D721Med (cell line): ENCODE measurements at places on chromosomes 5 and 9.
A peak's percentile ranks its signal among the peaks of the same experiment; 100 is the strongest.

- no peak for DNase-seq
These were observed 43.4 kb upstream of the COL5A1 start for GRCh38 chr9:134597957-134598883.

- DNase-seq: no peak
These were observed 638.3 kb downstream of the NR2F1-AS1 start for GRCh38 chr5:92942762-92943161.

DNA sequence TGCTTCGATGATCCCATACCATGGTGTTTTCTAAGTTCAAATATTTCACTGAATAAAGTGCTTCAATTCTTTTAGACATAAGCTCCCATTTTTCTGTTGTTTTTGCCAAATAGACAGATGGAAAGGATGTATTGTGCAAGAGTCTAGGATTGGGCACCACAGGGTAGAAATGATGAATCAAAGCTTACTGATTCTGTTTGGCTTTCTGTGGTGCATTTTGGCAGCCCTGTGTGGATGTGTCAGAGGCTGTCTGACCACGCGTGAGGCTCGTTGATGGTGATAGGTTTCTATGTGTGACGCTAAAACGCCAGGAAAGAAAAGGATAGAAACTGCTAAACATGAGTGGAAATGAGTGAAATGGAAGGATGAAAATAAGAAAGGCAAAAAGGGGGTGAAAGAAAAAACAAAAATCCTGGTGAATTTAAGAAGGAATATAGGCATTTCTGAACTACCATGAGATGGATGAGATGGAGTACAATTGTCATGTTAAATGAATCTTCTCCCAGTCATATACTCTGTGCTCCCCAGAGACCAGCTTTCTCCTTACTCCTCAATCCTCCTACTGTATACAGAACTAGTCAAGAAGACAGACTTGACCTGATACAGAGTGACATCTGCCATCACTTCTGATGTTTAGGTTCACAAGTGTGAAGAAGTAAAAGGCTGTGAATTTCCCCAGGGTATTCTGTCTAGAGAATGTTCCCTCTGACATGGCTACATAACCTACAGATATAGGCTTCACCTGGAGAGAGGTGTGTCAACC lies 54.4 kb downstream of the ANKH start:
- DNase-seq: no peak

DNA sequence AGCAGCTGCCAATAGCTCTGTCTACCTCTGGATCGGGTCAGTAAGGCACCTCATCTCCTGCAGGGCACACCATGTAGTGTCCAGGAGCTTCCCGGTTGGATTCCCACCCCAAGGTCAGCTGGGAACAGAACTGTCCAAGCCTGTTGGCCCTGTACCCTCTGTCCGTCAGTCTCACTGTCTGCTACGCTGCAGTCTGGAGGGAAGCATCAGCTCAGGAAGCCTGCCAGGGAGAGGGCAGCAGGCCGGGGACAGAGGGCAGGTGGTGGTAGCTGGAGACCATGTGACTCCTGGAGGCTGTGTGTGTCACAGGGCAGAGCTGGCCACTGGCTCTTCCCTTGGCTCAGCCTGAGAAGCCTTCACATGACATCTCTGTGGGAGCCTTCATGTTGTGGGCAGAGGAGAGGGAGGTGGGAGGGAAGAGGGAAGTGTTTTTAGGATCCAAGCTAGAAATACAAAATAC lies 134.5 kb downstream of the SEC61B start:
- DNase-seq: no peak

- no peak for DNase-seq
These were observed 111.2 kb downstream of the LRRC70 start for GRCh38 chr5:62689599-62690368.

- no peak for DNase-seq
These were observed 129.9 kb downstream of the SGCD start for GRCh38 chr5:156456857-156457256.

GRCh38 chr5:9787861-9788600 lies 157.9 kb upstream of the TAS2R1 start:
- DNase-seq: no peak

- no peak for DNase-seq
These were observed 126.7 kb downstream of the SNX18 start for GRCh38 chr5:54644226-54644625.

DNA sequence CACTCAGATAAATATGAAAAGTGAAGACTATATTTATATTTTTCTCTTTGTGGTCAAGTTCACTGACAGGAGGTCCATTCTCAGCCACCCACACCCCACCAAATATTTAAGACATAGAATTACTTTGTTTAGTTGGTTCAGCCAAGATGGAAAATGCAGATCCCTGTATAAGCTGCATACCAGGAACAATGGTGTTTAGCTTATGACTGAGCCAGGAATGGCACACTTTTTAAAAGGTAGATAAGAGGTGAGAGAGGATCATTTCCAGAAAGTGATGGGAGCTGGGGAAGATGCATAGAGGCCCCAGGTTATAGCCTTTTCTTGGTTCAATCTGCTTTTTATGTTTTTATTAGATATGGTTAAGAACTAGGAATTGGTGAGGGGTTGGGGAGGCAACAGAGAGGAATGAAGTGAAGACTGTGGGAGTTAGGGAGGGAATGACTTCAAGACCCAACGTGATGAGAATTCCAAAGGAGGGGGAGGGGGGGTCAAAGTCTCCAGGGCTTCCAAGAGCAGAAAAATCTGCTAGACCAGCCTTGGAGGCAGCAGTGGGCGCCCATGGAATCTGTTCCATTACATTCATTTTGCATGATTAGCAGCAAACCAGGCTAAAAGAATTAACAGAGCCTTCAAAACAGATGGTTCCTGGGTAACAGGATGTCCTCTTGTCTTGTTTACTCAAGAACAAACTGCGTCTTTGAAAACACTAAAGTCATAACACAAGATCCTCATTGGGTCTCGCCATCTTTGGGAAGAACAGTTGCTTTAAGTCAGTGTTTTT lies 95.2 kb downstream of the FGF1 start:
- DNase-seq: no peak

DNA sequence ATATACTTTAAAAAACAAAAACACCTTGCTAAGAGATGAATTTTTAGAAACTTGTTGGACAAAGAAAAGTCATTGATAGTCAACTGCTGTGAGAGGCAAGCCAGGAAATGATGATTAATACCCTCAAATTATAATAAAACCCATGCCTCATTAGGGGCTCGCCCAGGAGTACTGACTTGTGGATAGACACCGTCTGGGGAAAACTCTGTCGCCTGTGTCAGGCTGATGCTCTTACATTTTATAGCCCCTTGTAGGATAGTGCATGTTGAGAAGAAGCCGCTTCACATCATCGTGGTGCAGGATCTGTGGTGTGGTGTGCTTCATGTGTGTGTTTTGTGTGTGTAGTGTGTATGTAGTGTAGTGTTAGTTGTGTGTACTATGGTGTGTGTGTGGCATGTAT lies 39.1 kb downstream of the SYK start:
- no peak for DNase-seq

DNA sequence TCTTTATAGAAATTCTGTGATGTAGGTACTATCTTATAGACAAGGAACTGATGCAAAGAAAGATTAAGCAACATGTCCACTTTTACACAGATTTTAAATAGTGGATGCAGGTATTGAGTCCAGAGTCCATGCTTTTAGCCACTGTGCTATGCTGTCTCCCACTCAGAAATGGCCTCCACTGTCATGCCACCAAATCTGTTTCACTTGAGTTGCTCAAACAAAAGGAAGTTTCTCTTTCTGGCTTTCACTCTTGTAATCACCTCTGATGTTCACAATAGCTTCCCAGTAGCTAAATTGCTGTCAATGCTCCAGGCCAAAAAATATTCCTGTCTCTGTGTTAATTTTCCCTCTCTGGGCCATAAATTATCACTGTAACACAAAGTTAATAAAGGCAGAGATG lies 77.0 kb upstream of the RASA1 start:
- DNase-seq: no peak

DNA sequence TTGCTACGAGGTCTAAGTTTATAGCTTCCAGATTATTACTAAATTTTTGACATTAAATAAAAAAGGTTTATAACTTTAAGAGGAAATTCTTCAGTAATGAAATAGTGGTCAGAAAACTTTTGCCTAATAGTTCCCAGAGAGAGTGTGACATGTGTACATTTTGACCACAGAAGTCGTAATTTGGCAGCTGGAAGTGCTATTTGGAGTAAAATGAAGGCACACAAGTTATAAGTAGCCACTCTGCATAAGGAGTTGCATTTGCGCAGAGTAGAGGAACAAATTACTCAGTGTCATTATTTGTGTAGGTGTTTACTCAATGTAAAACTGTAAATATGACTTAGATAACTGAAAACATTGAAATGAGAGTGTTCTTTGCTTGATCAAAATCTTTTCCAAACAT lies 408.4 kb downstream of the CCDC171 start:
- DNase-seq: no peak

DNA sequence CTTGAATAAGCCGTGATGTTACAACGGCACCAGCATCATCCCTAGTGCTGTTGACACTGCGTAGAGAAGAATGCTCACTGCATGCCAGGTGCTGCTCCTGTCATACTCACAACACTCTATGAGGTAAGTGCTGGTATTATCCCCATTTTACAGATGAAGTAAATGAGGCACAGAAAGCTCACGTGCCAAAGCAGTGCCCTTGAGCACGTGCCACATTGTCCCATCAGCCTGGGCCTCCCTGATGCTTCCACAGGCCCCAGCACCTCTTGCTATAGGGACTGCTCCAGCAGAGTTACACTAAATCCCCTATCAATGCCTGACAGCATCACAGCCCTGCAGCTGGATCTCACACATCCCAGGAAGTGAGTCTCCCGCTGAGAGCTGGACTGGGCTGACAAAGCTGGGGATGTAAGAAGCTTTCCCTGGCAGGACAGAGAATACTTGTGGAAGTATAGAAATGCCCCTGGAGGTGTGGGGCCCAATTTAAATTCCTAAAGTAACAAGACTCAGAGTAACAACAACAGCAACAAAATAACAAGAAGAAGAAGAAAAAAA lies 216.1 kb downstream of the FSTL4 start:
- DNase-seq: no peak

GRCh38 chr5:40547557-40547956 lies 132.2 kb upstream of the PTGER4 start:
- no peak for DNase-seq

DNA sequence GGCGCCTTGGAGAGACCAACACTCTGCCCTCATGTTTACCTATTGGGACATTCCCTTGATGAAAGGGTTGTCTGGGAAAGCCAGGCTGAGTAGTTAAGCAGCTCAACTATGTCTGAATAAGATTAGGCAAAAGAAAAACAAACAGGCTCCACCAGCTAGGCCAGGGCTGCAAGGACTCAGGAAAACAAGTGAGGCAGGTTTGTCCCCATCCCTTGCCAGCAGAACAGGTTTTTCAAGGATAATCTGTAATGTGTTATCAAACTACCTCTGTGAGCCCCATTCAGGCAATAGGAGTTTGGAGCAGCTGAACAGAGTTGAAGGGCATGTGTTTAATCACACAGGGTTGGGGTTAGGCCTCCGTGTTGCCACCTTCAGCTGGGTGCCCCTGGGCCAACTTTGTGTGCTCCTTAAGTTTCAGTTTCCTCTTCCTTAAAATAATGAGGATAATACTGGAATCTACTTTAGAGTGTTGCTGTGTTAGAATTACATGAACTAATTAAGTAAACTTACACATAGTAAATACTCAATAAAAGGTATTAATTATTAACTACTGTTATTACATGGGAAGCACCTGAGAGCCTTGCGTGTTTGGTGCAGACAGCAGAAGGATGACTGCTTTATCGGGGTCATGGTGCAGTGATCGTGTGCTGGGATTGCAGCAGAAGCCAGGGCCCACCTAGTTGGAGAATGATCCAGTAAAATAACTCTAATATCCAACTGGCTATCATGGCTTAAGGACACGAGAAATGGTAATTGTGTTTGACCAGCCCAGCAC lies 72.1 kb upstream of the ATP10B start:
- DNase-seq: peak; percentile 26

DNA sequence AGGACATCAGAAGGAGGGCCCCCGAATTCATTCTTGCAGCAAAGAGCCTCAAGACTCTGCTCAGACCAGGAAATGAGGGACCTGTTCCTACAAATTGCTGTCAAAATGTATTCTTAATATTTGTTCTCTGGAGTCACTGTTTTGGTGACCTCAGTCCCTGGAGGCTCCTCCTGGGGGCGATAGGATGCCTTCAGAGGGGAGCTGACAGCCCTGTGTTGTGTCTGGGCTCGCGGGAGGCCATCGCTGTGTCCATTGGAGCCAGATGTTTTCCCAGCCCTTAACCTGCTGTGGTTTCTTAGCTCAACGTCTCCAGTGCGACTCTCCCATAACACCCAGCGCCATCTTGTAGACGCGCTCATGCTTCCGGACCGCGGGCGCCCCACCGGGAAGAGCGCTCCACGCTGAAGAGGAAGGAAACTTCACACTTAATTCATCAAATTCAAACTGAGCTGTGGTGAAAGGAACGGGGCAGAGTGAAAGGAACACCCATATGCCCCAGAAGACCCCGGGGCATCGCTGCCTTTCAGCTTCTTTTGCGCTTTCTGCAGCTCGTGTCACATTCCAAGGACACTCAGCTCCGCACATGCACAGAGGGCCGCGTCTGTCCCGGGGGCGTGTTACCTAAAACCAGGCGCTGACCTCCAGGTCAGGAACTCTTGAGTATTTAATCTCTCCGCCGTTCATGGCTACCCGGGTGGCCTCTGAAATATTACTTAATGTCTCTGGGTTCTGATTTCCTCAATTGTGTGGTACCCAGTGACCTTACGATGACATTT lies 112.3 kb upstream of the GDNF start:
- no peak for DNase-seq

DNA sequence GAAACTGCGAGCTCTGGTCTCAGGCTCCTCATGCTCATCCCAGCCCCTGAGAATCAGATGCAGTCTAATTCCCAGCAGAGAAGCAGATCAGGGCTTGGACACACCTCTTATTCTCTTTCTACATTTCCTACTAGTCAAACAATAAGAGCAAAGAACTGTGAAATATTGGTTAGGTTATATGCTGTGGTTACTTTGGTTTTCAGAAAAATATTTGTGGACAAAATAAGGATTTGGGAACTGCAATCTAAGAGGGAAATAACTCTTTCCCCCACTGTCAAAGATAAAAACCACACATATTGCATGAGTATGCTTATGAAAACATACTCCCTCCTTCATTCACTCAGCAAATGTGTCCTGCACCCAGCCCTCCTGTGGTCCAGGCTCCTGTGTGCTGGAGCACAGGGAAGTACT lies 164.5 kb upstream of the S1PR3 start:
- DNase-seq: no peak

DNA sequence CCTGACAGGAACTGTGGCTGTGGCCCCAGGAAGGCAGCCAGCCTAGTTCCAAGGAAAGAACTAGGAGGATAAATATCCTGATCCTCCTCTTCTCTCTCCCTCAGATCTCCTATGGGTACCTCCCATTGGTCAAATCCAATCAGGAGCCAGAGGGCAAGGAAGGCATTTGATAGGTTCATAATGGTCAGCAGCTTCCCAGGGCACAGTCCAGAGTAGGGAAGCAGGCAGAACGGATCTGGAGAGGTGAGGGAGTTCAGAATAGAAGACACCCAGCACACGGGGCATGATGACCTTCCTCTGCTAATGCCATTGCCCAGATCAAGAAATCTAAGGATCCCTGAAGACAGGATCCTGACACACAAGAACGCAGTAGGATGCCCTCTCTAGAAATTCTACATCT lies 8.6 kb downstream of the ABLIM3 start:
- DNase-seq: no peak
